ENCODE measurements at places on chromosomes 4 and X. TPM values are rescaled to one million over a fixed set of nuclear protein-coding genes. Genes with fewer than 3 reads are reported as not detected.
A peak's percentile ranks its signal among the peaks of the same experiment; 100 is the strongest.

GRCh38 chr4:129897111-129897510 is 801.2 kb downstream of the C4orf33 start:
- no peak for DNase-seq

- peak; percentile 72 for DNase-seq
These were observed 194.7 kb downstream of the RAB28 start for GRCh38 chr4:13289391-13289790.

PAK3 gene
- 4.0 TPM for total RNA-seq

SSX2B gene
- not detected for total RNA-seq

TMEM187 gene
- total RNA-seq: 9.2 TPM
